ENCODE measurements at places on chromosomes 2 and 18.

- DNase-seq: no peak
These were observed 91.6 kb upstream of the ARL5A start for GRCh38 chr2:151919786-151920185.

DNA sequence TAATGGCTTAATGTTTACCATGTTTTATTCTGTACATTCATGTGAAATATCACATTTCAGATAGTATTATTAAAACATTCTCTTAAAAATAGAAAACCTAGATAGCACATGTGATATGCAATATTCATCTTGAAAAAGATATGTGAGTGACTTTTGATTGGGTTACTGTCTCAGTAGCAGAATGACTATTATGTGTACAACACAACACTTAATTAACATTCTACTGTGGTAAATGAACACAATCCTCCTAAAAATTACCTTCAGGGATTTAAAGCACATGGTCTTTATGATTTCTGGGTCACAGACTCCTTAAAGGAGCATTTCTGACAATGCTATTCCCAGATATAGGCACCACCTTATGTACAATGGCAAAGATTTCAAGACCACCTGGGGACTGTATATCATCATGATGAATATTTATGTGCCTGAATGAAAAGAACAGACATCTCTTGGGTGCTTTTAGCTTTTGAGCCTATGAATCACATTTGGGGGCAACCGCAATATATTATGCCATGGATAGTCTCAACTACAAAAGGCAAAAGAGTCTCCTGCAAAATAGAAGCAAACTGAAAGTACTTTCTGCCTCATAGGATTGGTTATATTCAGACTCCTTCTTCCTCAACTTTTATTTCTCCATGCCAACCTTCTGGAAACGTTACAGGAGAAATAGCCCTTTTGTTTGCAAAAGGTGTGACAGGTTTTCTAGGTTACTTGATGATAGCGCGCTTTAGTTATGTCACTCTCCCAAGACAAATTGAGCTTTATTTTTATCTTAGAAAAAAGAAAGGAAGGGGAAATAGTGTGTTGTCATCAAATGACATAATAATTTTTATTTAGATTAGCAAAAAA, 259.0 kb downstream of the CALCRL start:
- DNase-seq: no peak

GRCh38 chr18:79471597-79471996, 75.9 kb downstream of the NFATC1 start:
- no peak for DNase-seq

DNA sequence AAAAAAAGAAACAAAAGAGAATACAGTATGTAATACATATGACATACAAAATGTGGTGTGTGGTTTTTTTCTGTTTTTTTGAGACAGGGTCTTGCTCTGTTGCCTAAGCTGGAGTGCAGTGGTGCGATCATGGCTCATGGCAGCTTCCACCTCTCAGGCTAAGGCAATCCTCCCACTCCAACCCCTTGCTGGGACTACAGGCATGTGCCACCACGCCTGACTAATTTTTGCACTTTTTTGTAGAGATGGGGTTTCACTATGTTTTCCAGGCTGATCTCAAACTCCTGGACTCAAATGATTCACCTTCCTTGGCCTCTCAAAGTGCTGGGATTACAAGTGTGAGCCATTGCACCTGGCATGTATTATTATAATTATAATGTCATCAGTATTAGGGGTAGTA, 38.9 kb downstream of the DHX57 start:
- DNase-seq: no peak

GRCh38 chr2:165239856-165240515, 772 bp downstream of the SCN2A start:
- DNase-seq: no peak

DNA sequence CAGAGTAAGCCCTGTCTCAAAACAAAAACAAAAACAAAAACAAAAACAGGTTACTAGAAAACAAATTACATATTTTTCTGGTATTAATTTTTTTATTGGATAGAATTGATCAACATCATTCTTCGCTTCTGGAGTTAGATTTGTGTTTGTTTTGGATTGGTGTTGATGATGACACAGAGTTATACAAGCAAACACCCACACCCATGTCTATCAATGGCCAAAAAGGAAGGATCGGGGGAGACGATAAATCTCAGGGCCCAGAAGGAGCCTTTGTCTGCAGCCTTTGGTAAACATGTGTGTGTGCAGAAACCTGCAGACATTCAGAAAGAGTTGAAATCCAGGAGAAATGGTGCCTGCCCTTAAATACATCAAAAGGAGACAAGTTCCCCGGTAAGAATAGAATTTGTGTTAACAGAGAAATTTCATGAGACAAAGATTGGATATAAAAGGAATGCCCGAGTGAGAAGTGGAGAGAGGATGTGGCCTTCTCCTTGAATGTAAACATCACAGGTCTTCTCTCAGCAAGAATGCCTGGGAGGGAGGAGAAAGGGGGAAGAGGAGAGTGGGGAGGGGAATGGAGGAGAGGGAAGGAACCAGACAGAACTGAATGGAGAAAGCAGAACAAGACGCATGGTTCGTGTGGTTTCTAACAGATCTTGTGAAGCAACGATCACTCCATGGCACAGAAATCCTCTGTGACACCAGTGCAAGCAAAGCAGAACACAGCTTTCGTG, 40.4 kb upstream of the TMEM178A start:
- no peak for DNase-seq

DNA sequence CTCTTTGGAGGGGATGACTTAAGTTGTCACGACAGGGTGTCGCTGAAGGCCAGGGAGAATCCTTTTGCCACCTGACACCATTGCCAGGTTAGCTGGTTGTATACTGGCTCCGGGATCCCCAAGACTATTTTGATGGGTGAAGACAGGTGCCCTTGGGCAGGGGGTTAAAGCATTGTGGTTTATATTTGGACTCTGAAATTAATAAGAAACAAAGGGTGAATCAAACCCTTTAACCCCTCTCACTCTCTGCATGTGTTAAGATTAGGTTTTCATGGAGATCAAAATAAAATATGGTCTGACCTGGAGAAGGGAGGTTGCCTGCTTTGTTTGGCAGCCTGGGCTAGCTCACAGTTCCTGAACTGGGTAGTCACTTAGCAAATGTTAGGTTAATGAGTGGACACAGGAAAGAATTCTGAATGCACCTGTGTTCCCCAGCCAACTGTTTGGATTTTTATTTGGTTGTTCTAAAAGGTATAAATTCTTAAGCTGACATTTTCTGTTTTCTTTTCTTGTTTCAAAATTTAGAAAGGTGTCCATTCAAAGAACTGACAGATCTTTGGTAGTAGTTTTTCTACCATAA, 301.7 kb downstream of the KCNS3 start:
- no peak for DNase-seq

DNA sequence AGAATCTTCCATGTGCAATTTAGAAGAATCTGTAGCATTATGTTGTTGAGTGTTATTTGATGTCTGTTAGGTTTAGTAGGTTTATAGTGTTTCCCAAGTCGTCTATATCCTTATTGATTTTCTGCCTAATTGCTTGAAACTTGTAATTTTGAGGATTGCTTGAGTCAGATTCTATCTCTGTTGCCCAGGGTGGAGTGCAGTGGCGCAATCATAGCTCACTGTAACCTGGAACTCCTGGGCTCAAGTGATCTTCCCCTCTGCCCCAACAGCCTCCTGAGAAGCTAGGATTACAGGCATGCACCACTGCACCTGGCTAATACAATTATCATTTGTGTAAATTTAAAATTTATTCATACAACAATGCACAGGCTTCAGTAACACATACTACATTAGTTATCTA, 3.1 kb upstream of the TCF23 start:
- no peak for DNase-seq

- DNase-seq: no peak
These were observed 21.2 kb upstream of the NAB1 start for GRCh38 chr2:190627448-190628412.

DNA sequence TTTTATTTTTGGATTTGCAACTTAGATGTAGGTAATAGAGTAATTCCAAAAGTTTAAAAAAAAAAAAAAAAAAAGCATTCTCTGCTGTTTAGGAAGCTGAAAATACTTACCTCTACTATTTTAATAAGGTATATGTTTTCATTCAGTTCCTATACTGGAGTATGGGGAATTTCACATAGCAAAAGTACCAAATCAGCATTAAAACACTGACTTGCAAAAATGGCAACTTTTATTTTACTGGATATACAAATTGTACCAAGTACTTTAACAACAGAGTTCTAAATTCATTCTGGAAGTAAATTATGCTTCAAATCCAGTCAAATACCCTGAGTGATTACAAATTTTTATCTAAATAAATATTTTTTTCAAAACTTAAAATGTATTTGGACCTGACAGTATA, 76.7 kb downstream of the TCF4 start:
- DNase-seq: no peak

- DNase-seq: no peak
These were observed 60.9 kb upstream of the MGAT5 start for GRCh38 chr2:134193006-134193405.

GRCh38 chr2:195326537-195326936, 330.5 kb upstream of the SLC39A10 start:
- no peak for DNase-seq

DNA sequence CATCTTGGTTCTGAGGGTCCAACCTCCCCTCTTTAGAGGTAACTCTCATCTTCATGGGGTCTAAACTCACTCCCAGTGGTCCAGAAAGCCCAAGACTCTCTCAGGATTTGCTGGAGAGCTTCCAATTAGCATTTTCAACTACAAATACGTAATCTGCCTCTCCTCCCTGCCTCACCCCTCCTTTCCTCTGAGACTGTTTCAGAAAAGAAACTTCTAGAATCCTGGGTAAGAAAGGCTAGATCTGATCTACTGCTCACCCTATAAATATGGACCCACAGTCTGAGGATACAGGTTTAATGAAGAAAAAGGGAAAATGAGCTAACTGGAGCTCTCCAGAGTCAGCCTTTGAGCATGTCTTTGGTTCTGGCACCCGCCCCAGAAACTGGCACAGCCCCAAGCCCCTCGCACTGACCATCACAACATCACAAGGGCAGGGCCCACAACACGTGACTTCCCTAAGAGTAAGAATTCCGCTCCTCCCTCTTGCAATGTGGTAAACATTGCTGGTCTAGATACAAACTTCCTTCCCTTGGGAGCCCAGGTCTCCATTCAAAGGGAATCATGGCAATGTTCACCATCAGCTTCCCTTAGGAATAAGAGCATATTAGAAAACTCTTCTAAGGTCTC, 21.7 kb upstream of the IHH start:
- DNase-seq: no peak

- DNase-seq: no peak
These were observed 9.5 kb downstream of the SESTD1 start for GRCh38 chr2:179255129-179255528.

- DNase-seq: peak; percentile 86
These were observed 166.4 kb downstream of the TMEM247 start for GRCh38 chr2:46645681-46646162.

- peak; percentile 59 for DNase-seq
These were observed 4.2 kb upstream of the CLIP4 start for GRCh38 chr2:29110916-29111535.

GRCh38 chr2:203805486-203805838, 62.1 kb upstream of the CTLA4 start:
- no peak for DNase-seq

DNA sequence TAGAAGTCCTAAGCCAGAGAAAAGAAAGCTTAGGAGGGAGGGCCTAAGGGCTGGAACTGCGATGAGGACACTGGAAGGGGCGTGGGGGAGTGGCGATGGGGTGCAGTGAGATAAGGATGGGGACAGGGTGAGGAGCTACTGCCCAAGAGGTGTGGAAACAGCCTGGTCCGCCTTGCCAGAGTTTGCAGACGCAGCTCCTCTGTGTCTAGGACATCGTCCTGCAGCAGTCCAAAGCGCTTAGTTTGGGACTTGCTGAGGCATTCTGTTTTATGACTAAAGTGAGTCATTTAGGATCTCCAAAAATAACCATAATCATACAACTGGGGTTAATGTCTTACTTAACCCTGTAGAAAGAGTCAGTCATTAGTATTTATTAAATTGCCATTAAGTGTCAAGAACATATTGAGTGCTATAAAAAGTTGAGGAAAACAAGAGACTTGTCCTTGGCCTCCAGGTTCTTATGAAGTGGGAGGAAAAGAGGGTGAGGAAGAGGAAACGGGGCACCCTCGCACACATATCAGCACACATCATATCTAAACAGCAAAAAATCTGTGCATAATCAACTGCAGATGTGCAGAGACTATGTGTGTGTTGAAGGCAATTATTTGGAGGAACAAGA, 74.8 kb downstream of the CDK15 start:
- DNase-seq: no peak

GRCh38 chr2:3478846-3479385, 40.4 kb downstream of the ADI1 start:
- DNase-seq: no peak

DNA sequence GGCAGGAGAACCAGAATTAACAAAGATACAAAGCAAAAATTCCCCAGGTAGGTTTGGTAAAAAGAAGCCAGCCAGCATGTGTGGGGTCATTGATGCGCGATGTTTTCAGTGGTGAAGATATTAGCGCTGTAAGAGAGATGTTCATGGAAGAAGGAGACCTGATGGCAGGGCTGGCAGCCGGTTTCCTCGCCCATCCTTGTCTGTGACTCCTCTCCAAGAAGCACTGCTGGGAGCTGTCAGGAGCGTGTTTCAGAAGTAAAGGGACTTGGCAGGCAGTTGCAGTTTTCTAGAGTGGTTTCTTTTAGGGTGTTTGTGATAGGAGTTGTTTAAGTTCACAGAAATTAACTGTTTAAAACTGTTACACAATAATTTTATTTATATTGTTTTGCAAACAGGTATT, 24.6 kb downstream of the TAF1B start:
- DNase-seq: no peak

GRCh38 chr2:226760412-226761194, 39.0 kb downstream of the IRS1 start:
- no peak for DNase-seq

DNA sequence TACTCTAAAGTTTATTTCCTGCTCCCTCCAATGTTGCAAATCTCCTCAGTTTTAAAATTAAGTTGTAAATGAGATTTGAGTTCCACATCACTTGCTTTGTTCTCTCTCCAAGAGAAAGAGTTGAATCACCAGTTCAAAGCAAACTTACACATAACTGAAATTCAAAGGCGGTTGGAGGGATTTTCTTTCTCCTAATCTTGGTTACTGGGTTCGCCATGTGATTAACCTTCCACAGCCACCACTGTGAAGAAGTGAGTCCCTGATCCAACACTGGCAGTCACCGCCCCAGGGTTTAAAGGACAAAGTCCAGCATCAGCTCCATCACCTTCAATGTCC, 247.1 kb downstream of the MYCN start:
- DNase-seq: no peak

- no peak for DNase-seq
These were observed 173.1 kb upstream of the GYPC start for GRCh38 chr2:126482582-126483464.

- DNase-seq: no peak
These were observed 110.2 kb downstream of the OLA1 start for GRCh38 chr2:174138161-174138560.

GRCh38 chr18:61587865-61588264, 254.6 kb downstream of the CDH20 start:
- DNase-seq: no peak

DNA sequence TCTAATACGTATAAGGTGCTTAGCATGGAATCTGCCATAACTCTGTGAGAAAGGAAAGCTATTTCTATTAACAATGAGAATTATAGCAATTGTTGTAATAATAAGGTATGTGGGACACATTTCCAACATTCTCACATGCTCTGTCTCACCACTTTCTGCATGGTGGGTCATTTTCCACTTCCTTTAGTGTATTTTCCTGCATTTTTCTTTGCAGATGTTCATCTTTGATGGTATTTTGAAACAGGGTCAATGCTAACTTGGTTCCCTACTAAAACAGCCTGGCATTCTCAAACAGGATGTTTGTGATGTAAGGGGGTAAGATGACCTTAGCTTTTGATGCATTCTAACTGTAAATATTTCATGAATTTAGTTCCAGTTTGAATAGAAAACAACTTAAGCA, 54.7 kb downstream of the MYO1B start:
- no peak for DNase-seq

- no peak for DNase-seq
These were observed 126.1 kb downstream of the MYCN start for GRCh38 chr2:16066261-16067036.
